CD4-positive, alpha-beta memory T cell (primary cell): ENCODE measurements at places on chromosomes 2 and 18. TPM values are rescaled to one million over a fixed set of nuclear protein-coding genes. Genes with fewer than 3 reads are reported as not detected.
A peak's percentile ranks its signal among the peaks of the same experiment; 100 is the strongest.

GRCh38 chr2:43218155-43218701 is 8.2 kb downstream of the ZFP36L2 start:
- no peak for DNase-seq

DNA sequence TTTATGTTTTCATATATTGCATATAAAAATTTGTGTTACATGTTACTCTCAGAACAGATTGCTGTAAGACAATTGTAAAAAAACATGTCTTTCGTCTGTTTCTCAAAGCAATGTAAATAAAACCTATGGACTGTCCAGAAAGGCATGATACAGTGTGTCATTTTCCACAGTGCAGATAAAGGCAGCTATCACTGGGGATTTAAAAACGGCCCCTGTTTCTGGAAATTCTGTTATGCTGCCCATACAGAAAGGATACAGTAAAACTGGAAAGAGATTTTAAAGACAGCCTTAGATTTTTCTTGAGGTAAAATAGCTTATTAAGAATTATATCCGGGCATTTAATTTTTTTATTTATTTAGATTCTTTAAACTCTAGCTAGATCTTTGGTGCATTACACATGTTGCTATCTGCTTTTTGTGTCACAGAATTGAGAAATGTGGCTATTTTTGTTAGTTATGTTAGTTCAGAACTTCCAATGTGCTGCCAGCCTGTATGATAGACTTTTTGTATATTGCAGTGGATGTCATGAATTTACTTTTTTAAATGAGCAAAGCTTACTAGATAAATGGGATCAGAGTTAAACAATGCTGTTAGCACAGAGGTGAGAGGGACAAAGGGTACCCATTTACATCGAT is 859 bp upstream of the INO80D start:
- no peak for DNase-seq

DNA sequence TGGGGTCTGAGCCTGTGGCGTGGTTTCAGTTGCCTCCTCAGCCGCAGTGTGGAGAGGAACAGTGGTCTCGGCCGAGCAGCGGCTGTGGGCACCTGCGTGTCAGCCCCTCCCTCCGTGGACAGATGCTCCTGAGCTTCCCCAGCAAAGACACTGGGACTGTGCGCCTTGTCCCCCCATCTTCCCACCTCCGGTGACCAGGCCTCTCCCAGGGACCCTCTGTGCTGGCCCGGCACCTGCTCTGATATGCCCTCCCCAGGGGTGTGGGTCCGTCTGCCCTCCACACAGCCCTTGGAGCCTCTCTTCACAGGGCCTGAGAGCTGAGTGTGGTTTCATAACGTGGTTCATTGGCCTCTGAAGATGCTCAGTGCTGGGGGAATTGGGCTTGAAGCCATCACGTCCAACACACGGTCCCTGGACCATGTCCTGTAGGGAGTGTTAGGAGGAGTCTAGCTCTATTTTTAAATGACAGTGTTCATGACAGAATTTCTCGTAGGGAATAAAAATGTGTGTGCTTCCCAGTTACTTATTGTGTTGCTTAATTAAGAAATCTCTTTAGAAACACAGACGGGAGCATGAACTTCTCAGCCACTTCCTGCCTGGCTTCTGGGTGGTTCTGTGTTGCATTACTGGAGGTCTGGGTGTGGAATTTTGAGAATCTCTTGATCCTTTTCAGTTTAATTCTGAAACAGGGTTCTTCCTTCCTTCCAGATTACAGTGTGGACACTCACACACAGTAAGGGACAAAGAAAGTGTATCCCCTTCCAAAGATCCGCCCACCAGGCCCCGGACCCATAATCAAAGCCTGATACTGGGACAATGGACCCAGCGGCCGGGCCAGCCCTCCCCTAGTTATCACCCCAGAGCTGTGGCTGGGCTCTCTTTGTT is 110.7 kb downstream of the NFATC1 start:
- no peak for DNase-seq

DNA sequence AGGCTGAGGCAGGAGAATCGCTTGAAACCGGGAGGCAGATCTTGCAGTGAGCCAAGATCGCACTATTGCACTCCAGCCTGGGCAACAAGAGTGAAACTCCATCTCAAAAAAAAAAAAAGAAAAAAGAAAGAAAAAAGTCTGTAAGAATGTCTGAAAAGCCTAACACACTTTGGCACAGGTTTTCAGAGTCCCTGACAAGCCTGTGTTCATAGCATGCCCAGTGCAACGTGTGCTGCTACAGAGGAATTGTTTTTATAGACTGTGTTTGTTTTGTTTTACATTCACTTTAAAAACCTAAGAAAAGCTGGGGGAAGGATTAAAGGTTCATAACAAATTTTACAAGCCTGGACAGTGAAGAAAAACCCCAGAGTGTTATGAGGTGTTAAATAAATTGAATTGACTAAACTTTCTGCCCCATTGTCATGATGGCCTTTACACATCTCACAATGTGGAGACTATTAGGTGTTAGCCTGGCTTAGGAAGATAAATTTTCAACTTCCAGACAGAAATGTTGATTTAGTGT is 55.2 kb downstream of the RBM43 start:
- no peak for DNase-seq

DNA sequence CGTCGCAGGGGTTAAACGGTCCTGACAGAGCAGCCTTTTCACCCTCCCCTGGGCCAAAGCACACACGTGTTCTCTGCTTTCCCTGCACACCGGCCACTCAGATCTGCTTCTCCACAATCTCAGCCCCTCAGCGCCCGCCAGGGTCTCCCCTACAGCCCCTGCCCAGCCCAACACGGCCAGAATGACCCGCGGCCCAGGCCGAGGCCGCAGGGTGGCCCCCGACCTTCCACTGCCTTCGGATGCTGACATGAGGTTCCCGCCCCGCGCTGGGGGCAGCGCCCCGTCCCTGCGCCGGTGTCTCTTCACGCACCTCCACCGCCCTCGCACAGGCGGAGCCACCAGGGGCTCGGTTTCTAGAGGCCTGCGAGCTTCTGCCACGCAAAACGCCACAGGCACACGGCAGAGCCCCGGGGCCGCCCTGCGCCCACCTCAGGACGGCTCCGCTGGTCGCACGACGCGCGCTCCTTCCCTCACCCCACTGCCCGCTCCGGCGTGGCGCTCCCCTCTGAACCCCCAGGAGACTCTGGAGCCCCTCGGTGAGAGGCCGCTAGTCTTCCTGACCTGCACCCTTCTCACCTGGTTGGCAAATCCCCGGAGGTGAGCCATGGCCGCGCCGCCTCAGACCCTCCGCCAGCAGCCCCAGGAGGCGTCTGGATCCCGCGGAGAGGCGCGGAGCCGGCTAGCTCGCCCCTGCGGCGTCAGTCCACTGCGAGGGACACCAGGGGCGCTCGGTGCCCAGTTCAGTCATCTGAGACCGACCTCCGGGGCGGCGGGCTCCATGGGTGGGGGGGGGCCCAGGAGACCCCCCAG is 749 bp downstream of the STK25 start:
- DNase-seq = peak; percentile 12

GRCh38 chr18:9619990-9620389 is 5.6 kb upstream of the PPP4R1 start:
- no peak for DNase-seq

DNA sequence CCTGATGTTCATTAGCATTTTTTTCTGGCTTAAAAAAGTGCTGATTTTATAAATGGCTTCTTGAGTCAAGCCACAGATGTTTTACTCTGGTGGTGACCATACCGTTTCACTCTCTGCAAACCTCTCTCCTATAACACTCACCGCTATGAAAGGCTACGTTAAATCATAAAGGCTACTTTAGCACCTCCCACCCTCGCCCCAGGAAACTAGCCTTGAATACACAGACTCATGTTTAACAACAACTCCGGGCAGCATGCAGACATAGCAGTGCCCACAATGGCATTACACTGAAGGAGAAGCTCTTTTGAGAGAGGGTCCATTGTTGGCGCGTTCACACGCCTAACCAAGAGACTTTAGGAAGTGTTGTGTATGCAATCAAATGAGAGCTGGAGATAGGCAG is 5.6 kb downstream of the MYT1L start:
- no peak for DNase-seq

DNA sequence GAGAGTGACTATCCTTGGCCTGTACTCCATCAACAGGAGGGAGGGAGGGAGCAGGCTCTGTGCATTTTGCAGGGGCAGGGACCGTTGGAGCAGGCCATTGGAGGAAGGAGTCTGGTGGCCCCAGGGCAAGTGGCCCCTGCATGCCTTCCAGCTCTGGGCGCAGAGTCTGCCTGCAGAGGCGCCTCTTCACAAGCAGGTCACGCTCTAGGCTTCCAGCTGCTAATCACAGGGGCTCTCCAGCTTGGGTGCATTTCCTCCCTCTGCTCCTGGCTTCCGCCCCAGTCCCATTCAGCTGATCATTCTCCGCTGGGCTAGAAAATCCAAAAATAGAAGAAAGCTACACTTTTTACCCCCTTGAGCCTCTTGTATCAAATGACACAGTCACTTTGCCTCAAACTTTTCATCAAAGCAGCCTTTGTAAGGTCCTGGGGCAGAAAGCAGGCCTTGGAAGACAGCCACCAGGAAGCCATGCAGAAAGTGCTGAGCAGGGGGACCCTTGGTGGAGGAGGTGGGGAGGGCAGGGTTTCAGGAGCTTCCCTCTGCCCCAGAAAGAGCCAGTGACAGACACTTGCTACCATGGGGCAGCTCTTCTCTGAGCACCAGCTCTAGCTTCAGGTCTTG is 11.3 kb downstream of the TMEM247 start:
- no peak for DNase-seq

The ACVR1C gene
- total RNA-seq = 6.3 TPM

The TCF23 gene
- not detected for total RNA-seq

The ST8SIA5 gene
- not detected for total RNA-seq

The NOSTRIN gene
- total RNA-seq = not detected

The DPY30 gene
- total RNA-seq = 51.3 TPM

The PLCL1 gene
- total RNA-seq = 17.6 TPM

The ASPRV1 gene
- total RNA-seq = 2.0 TPM

The ALPI gene
- total RNA-seq = not detected

The B3GNT7 gene
- not detected for total RNA-seq
